ENCODE measurements at places on chromosomes 3 and 15.

- no peak for DNase-seq
These were observed 16.6 kb upstream of the GYG1 start for GRCh38 chr3:148974726-148975125.

DNA sequence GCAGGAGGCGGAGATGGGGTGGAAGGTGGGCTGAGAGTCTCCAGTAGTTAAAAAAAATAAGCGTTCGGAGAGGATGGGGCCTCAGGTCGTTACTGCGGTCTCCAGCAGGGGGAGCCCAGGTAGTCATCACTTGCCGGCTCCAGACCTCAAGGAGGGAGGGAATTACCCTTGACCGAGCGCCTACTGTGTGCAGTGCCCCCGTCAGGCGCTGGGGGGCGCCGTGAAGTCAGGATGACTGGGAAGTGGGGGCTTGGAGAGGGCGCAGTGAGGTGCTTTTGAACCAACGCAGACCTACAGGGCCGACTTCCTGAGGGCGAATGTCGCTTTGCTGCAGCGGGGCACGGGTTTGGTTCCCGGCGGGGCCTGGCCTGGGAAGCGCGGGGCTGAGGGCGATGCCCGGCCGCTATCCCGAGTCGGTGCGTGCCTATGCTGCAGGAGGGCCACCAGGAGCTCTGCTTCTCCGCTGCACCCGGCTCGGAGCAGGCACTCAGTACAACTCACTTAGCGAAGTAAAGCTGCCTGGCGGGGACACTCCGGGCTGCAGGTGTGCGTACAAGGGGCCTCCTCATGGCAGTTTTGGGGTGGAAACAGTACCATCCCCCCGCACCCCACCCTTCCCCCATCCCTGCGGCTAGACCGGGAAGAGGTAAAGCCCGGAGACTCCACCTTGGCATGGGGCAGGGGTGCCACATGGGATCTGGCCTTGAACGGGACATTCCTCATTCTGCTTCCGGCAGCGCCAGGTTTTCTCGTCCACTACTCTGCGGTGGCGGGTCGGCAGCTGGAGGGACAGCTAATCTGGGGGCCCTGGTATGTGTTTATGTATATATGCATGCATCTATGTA lies 79.8 kb downstream of the RHCG start:
- peak; percentile 45 for DNase-seq

DNA sequence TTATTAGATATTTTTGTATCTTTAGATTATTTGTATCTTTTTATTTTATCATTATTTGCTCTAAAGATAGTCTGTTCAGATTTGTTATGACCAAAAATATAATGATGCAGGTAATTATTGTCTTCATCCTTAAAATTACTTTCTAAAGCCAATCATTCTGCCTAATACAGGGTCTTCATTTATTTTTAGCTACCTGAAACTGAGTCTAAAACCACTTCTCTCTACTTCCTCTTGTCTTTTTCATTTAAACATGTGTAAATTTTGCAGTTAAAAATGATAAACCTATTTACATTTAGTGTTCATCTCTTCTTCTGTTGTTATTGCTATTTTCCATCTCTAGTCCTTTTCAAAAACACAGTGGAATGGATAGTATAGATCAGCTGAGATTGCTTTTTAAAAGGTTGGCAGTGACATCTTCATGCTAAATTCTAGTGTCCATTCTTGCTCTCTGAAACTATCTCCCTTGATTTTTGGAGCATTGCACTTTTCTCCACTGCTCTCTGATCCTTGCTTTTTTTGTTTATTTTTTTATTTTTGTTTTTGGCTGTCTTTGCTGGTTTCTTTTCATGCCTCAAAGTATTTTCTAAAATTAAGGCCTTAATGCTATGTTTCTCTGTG lies 91.8 kb downstream of the UBE2E2 start:
- no peak for DNase-seq

- no peak for DNase-seq
These were observed 108.3 kb downstream of the VGLL4 start for GRCh38 chr3:11535243-11535960.

DNA sequence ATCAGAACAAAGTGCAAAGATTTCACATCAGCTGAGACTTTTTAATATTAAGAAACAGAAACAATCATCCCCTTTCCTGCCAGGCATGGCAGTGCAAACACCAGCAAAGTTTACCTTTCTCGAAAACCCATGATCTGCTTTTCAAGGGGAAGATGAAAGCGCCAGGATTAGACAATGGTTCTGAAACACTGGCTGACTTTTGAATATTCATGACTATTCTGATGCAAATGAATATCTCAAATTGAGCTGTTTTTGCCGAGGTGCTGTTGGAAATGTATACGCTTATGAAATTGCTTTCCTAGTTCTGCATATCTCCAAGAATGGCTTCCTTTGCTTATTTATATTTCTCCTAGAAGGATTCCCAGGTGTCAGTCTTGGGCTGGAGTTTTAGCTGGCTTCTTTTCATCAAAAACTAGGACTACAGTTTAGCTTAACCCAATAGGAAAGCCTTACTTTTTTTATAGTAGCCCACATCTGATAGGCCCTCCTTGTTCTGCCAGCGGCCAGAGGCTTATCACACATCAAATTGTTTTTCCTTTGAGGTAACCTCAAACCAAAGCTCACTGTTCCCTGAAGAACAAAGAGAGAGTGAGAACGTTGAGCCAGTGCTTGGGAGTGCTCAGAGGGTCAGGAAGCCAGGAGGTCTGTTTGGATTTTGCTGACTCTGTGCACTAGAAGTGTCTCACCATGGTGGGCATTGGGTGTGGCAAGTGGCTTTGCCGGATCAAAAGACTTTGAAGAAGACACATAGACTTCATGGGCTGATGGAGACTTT lies 74.0 kb upstream of the PLCL2 start:
- no peak for DNase-seq

DNA sequence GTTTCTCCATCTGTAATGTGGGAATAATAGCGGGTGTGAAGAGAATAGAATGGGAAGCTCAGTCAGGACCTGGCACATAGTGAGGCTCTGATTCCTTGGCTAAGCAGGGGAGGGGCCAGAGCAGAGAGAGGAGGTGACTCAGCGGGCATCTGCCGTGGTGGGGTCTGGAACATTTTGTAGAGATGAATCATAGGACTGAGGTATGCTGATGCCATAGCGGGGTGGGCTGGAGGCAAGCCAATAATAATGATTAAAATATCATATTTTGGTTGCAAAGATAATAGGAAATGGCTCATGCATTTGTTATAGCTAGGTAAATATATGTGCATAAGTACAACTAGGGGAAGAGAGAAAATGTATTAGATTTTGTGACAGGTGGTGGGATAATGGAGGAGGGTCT lies 11.2 kb downstream of the TGM4 start:
- no peak for DNase-seq

- DNase-seq: no peak
These were observed 570.6 kb upstream of the UBE2E2 start for GRCh38 chr3:22632536-22632935.

- DNase-seq: no peak
These were observed 4.9 kb downstream of the MRPL47 start for GRCh38 chr3:179599531-179599930.

- DNase-seq: peak; percentile 37
These were observed 5.2 kb upstream of the EBLN2 start for GRCh38 chr3:73056014-73056844.

- no peak for DNase-seq
These were observed 48.1 kb upstream of the CDV3 start for GRCh38 chr3:133525435-133525834.

DNA sequence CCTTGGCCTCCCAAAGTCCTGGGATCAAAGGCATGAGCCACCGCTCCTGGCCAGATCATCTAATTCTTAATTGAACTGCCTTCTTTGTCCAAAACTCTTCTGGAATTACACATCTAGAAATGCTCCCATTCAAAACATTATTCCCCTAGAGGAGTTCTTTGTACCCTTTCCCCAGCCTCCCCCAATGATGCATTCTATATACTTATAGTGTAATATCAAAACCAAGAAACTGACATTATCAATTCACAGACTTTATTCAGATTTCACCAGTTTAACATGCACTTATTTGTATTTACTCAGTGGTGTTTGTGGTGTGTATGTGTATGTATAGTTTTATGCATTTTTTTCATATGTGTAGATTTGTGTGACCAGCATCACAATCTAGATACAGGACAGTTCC lies 85.0 kb downstream of the PTPRG start:
- no peak for DNase-seq

DNA sequence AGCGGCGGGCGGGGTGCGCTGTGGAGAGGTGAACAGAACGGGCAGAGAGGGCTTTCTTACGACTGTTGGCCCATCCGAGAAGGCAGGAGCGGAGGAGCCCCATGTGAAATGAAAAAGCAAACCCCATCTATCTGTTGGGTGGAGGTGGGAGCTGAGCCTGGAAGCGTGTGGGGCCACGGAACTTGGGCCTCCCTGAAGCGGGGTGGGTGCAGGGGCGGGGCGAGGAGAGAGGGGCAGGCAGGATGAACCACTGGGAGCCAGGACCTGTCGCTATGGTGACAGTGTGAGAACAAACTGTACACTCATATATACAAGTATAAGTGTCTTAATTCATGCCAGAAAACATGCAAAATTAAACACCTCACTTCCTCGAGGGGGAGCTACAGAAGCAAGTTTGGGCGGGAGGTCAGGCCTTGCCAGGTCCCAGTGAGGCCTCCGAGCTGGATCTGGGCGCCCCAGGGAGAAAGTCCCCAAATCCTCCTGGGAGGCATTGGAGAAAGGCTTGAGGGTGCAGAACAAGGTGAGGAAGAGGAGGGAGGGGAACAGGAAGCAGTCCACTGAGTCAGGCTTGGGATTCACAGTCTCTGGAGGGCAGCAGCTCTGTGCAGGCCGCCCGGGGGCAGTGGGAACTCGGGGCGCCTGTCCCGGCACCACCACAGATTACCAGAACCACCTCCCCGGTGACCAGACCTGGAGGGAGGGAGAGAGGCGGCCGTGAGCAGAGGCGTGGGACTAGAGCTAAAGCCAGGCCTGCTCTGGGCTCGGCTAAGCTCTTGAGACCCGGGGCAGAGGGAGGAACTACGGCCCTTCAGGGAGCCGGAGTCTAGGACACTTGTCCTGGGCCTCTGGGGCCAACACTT lies 34.8 kb downstream of the RBPMS2 start:
- DNase-seq: no peak

DNA sequence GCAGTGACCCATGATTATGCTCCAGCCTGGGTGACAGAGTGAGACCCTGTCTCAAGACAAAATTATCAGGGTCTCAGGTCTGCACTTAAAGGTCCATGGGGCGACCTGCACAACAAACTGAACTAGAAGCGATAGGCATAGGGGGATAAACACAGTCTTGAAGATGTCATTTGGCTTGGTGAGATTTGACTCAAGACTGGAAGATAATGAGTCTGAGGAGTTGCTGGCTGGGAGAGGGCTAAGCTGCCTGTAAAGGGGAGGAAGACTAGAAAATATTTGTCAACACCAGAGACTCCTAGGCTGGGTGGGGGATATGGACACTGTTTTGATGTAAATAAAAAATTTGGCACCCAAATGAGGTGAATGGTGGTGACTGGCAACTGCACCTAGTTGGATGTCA lies 19.8 kb downstream of the GHRL start:
- no peak for DNase-seq

All from NCI-H1048 (cell line).